T-helper 9 cell (primary cell): ENCODE measurements at places on chromosomes 7 and 10.

DNA sequence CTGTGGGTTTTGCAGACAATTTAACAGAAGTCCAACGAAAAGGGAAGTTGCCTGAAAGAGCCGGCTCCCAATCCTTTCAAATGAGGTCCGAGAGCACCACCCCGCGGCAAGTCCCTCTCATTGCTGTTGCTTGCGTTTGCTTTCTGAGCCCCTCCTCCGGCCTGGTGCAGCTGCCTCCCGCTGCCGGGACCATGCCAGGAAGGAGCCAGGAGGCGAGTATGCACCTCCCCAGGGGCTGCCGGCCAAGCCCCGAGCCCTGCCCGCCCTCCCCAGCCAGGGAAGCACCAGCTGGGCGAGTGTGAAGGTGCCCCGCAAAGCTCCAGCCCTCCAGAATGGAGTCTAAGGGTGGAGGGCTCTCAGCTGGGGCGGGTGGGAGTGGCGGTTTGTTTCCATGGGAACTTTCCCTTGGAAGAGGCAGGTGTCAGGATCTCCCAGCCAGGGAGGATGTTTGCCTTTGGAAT, 25.8 kb upstream of the PPP2R2D start:
- DNase-seq, result peak; percentile 23

DNA sequence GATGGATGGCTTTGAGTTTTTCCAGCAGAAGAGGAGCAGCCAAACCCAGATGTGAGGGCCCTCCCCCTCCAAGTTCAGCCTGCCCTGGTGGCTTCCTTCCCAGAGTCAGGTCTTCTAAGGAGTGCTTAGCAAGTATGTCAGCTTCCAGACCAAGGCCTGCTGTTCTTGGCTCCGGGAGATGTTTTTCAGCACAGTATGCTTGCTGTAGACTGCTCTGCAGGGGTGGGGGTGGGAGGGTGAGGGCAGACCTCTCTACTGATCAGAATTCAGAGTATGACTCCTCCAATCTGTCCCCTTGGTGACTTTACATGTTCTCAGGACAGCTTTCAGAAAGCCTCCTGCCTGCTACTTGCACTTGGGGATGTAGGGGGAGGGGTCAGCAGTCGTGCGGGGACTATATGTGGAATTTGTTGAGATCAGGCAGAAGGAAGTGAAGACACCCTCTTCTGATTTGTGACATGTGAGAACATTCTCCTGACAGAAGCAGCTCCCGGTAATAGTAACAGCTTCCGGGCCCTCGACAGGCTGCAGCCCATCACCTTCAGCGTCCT, 516.4 kb upstream of the ZMIZ1 start:
- no peak for DNase-seq

GRCh38 chr10:83990126-83990525, 149.2 kb upstream of the GHITM start:
- DNase-seq, result no peak

DNA sequence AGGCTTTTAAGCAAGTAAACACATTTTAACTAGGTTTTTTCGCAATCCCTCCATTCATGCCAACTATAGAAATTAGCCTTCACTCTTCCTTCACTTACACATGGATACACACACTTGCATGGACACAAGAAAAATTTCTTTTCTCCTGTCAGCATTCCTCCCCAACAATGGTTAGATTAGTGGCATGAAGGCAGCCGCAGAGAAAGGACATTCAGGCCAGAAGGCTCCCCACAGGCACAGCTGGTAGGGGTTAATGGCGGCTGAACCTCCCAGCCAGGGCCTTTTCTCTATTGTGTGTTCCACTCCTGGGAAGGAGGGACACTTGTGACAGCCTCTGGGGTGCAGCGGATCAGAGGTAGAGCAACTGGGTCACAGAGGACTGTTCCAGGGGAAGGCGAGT, 255.0 kb upstream of the SP8 start:
- no peak for DNase-seq

DNA sequence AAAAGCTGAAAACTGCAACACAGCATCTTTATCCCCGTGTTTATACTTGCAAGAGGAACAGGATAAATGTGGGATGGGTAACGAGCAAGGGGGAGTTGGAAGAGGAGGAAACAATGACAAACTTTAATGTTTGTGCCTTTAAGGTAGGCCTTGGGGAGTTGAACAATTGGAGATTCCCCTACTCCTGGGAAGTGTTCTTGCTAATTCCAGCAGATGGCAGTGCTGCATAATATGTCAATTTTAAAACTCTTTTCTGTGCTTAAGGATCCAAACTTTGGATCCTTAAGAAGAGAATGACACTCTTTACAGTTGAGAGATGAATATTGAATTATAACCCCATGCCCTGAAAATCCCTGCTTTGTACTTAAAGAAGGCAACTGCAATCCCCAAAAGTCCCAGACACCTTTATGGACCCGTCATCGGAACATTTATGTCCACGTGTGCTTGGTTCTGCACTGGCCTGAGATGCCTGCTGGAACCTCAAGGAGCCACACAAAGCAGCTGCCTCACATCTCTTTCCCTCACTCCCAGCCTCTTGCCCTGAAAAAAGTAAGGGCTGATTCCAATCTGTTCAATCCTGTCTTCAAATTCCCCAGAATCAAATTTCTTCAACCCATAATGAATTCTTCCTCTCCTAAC, 12.0 kb downstream of the IFIT5 start:
- DNase-seq, result no peak

DNA sequence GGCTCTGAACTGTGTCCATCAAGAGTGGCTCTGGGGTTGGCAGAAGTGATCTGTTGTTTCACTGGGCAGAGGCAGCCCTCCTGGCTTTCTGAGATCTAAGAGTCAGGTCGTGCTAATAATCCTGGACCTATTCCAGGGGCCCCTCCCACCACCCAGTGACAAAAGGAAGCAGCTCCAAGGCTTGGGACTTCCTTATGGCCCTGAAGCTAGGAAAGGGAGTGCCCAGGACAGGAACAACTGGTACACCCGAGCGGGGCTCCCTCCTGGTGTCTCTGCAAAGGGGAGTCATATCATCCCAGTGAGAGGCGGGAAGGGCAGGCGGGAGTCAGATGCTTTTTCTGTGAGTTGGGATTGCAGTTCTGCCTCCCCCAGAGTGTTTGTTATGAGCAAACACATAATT, 32.3 kb downstream of the RPS24 start:
- DNase-seq, result no peak

- DNase-seq, result no peak
Observed at GRCh38 chr7:70301673-70302185, 703.5 kb downstream of the AUTS2 start.

DNA sequence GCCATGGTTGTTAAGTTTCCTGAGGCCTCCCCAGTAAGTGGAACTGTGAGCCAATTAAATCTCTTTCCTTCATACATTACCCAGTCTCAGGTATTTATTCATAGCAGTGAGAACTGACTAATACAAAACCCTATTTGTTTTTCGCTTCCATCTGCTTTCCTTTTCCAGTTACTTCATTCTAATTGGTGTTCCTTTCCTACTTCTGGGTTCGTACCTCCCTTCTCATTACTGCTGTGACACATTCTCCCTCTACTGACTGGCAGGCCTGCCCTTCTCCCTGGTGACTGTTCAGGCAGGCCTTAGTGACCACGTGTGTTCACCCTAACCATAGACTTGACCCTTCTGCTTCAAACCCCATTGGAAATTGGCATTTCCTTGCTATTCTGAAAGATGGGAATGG, 37.7 kb downstream of the MTURN start:
- DNase-seq, result no peak

GRCh38 chr10:89419548-89419947, 5.2 kb downstream of the IFIT5 start:
- peak; percentile 21 for DNase-seq

DNA sequence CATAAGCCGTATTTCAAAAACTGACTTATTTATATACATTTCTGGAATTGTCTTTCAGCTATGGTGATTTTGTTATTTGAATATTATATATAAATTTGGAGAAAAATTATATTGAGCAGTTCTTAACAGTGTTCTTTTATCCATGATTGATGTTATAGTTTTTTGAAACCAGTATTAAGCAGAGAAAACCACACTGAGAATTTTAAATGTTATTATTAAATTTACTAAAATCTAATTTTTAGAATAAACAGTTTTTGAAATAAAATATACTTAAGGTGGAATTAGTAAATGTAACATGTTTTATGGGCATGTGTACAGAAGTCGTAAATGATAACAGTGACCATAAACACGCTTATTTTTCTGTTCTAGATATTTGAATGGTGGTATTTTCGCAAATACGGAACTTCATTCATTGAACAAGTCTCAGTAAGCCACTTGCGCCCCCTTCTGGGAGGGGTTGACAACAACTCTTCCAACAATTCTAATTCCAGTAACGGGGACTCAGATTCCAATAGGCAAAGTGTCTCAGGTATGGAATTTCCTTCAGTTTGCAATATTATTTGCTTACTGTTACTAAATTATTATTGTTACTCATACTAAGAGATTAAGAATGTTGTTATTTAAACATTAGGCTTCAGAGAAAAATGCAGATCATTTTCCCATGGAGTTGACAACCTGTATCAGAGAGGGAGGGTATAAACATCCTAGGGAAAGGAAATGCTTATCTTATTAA, 166.1 kb downstream of the ST7 start:
- peak; percentile 77 for DNase-seq

DNA sequence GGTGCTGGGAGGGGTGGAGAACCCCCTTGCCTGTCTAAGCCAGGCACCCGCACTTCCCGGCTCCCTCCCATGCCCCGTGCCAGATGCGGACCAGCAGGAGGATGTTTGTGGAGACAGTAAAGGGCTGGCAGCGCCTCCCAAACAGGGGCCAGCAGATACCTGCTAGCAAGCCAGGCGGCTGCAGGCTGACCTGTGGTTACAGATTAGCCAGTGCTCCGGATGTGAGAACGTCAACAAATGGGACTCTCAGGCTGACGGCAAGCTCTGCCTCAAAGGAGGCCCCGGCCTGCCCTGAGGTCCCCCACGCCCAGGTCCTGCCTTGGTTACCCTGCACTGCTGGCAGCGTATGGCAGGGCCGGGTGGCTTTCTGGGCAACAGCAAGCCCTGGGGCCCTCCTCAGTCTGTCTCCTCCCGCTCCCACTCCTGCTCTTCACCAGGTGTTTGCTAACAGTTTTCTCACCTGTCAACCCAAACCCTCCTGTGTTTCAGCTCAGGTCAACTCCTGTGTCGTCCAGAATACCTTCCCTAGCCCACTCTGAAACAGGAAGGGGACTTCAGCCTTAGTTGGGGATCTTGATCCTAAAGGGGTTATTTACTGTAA, 85.4 kb downstream of the NEURL1 start:
- no peak for DNase-seq

- no peak for DNase-seq
Observed at GRCh38 chr10:4826792-4827324, 851 bp downstream of the AKR1E2 start.

GRCh38 chr7:22572292-22572691, 72.3 kb upstream of the STEAP1B start:
- no peak for DNase-seq

GRCh38 chr7:66558660-66559465, 69.8 kb upstream of the KCTD7 start:
- no peak for DNase-seq

- no peak for DNase-seq
Observed at GRCh38 chr10:84291384-84291783, 37.0 kb upstream of the CCSER2 start.

GRCh38 chr10:48938281-48938680, 1.4 kb downstream of the LRRC18 start:
- DNase-seq, result no peak

- no peak for DNase-seq
Observed at GRCh38 chr7:113652501-113652900, 266.3 kb downstream of the PPP1R3A start.

- DNase-seq, result no peak
Observed at GRCh38 chr10:132942101-132943057, at the start of gene CFAP46. Gene CFAP46 (minus strand): TSS chr10:132942570. CDS start chr10:132942484, 86 bp downstream.

DNA sequence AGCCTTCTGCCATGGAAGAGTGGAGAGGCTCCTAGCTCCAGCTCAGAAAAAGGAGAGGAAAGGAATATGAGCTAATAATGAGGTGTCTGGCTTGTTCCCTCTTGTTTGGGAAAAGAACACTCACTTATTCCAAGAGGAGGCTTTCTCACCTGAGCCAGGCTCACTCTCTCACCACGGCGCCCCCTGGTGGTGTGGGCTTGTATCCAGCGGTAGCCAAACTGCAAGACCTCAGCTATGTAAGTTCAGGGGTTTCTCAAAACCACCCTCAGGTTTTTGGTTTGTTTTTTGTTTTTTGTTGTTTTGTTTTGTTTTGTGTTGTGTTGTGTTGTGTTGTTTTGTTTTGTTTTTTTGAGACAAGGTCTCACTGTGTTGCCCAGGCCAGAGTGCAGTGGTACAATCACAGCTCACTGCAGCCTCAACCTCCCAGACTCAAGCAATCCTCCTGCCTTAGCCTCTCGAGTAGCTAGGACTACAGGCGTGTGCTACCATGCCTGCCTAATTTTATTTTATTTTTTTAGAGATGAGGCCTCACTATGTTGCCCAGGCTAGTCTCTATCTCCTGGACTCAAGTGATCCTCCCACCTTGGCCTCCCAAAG, 124.0 kb downstream of the TMEM130 start:
- DNase-seq, result peak; percentile 71

GRCh38 chr7:26413007-26413691, 121.5 kb downstream of the SNX10 start:
- no peak for DNase-seq

- no peak for DNase-seq
Observed at GRCh38 chr7:11505471-11505985, 326.5 kb downstream of the THSD7A start.

- DNase-seq, result no peak
Observed at GRCh38 chr7:28793381-28794085, 164.6 kb downstream of the TRIL start.

DNA sequence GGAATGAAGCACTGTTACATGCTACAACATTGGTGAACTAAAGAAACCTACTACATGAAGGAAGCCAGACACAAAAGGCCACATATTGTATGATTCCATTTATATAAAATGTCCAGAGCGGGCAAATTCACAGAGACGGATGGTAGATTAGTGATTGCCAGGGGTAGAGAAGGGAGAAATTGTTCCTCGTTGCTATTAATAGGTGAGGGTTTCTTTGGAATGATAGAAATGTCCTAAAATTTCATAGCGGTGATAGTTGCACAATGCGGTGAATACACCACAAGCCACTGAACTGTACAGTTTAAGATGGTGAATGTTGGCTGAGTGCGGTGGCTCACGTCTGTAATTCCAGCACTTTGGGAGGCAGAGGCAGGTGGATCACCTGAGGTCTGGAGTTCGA, 29.0 kb downstream of the DENND2A start:
- DNase-seq, result no peak

- DNase-seq, result no peak
Observed at GRCh38 chr10:113711142-113711541, 31.4 kb downstream of the CASP7 start.

- DNase-seq, result no peak
Observed at GRCh38 chr7:37234334-37234733, 214.3 kb downstream of the ELMO1 start.

GRCh38 chr10:88256013-88256680, 327.0 kb downstream of the RNLS start:
- no peak for DNase-seq

- DNase-seq, result no peak
Observed at GRCh38 chr7:124856299-124856888, 73.2 kb downstream of the POT1 start.

DNA sequence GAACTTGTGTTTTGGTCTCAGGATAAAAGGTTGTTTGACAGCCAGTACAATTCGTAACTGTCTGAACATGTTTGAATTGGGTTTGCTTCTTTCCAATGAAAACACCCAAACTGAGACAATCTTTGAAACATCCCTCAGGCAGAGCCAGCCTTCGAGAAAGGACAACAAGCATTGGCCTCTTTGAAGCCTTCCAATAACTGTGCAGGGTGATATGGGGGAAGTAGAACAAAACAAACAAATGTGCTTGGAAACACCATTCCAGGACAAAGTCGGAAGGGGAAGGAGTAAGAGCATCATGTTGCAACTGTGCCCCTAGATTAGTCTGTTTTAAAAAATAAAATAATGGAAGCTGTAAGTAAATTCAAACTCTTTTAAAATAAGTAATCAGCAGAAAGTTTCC, 39.5 kb downstream of the IL2RA start:
- DNase-seq, result no peak
